ENCODE measurements at places on chromosomes 12 and 14.

- DNase-seq, result peak; percentile 21
Measured at GRCh38 chr12:51051787-51052186, 3.7 kb downstream of the LETMD1 start.

GRCh38 chr12:95851606-95852005 lies 7.1 kb upstream of the SNRPF start:
- no peak for DNase-seq

- peak; percentile 56 for DNase-seq
Measured at GRCh38 chr14:32190673-32191072, 11.2 kb upstream of the RNU6-7 start.

DNA sequence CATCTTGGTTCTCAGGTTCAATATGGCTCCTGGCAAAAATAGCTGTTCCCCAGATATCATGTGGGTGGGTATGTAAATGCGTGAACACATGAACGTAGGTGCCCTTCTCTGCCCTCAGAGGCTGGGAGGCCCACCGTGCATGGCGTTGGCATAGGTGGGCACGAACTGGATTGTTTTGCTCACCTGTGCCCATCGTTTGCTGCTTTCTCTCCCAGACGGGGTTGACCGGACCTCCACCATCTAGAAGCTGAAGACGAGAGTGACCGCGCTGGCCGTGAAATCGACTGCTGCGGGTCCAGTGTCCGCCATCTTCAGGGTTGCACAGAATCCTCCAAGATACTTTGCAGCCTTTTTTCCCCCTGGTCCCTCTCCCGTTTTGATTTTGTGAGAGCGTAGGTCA lies 113.9 kb downstream of the GCH1 start:
- no peak for DNase-seq

DNA sequence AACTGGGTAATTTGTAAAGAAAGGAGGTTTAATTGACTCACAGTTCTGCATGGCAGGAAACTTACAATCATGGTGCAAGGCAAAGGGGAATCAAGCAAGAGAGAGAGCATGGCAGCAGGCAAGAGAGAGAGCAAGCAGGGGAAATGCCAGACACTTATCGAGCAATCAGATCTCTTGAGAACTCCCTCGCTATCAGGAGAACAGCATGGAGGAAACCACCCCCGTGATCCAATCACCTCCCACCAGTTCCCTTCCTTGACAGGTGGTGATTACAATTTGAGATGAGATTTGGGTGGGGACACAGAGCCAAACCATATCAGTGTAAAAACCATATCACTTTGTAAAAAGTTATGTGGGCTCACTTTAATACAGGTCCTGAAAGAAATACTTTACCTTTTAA lies 56.4 kb upstream of the NEDD1 start:
- no peak for DNase-seq

DNA sequence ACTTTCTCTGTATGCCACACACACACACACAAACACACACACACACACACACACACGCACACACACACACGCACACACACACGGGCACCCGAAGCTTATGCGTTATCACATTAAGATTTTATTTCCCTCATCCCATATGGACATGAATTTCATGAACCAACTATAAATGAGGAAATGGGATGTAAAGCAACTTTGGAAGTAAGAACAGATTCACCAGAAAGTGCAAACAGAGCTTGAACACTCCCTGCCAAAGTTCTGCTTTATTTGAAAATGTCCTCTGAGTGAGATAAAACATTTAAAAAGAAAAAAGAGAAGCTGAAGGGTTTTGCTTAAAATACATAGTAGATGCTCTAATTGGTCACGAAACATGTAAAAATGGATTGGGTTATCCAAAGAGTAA lies 90.4 kb upstream of the OTX2 start:
- no peak for DNase-seq

DNA sequence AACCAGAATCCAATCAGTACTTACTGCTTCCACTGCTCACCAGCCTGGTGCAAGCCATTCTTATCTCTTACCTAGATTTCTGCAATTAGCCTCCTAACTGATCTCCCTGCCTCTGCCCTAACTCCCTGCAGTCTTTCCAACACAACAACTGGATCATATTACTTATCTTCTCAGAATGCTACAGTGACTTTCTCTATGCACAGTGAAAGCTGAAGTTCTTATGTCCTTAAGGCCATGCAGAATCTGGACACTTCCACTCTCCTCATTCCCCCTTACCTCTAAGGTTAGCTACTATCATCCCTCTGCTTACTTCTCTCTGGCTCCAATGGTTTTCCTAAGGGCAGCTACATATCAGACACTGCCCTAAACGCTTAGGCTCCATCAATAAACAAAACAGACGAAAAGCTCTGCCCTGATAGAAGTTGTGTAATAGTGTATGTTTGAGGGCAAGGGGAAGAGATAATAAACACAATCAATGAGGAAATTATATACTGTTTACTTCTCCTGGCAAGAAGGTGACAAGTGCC lies 4.0 kb downstream of the KTN1 start:
- no peak for DNase-seq

- DNase-seq, result peak; percentile 88
Measured at GRCh38 chr12:990661-991349, at the start of gene ERC1. Gene ERC1 (plus strand): TSS chr12:991223. CDS start chr12:1027904, 36,681 bp downstream.

GRCh38 chr12:91104812-91105466 lies 6.4 kb downstream of the LUM start:
- DNase-seq, result no peak

- DNase-seq, result peak; percentile 90
Measured at GRCh38 chr14:50045039-50045711, 71.2 kb downstream of the VCPKMT start.

GRCh38 chr14:81473456-81474147 lies 60.1 kb downstream of the SEL1L start:
- no peak for DNase-seq

DNA sequence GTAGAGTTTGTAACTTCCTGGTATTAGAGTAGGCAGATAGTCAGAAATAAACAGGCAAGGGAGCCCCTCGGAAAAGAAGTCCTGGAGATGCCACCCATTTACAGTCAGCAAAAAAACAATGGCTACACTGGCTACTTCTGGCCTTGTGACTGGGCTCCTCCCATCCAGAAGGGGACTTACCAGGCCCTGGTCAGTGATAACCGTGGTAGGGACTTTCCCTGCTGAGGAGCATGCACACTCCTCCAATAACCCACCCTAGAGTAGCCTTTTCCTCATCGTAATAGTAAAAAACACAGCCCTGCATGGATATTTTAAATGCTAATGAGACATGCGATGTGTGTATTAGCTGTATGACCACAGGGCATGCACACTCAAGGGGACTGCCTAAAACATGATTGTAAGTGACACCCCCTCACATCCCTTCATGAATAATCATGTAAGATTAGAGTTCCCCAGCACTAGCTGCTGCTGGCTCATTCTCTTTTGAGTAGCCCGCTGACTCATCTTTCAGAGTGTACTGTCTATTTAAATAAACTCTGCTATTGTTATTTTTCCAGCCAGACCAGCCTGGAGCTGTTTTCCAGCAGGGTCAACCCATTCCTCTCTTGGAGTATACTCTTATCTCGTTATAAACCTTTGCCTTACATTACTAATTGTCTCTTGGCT lies 413.8 kb upstream of the TMTC1 start:
- peak; percentile 2 for DNase-seq

DNA sequence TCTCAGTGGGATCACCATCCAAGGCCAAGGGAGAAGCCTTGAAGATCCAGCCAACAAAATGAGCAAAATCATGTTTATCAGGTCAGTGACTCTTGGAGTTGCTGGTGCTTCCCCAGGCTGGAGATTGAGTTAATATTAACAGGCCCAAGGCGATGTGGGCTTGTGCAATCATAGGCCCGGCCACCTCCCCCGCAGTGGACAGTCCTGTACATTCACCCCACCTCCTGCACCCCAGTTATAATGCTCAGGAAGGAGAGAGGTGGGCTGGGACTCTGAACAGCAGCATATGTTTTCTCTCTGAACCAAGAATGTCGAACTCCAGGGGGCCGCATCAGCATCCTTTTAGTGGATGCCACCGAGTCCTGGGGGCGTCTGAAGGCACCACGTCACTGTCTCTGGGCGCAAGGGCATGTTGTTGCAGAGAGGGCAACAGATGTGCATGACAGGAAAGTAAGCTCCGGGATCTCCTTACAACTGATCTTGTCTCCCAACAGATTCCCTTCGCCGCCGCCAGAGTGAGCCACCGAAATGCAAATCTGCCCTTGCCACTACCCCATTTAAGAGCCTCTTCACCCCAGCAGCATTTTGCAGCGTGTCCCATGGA lies 32.2 kb upstream of the SERPINA6 start:
- DNase-seq, result peak; percentile 66

DNA sequence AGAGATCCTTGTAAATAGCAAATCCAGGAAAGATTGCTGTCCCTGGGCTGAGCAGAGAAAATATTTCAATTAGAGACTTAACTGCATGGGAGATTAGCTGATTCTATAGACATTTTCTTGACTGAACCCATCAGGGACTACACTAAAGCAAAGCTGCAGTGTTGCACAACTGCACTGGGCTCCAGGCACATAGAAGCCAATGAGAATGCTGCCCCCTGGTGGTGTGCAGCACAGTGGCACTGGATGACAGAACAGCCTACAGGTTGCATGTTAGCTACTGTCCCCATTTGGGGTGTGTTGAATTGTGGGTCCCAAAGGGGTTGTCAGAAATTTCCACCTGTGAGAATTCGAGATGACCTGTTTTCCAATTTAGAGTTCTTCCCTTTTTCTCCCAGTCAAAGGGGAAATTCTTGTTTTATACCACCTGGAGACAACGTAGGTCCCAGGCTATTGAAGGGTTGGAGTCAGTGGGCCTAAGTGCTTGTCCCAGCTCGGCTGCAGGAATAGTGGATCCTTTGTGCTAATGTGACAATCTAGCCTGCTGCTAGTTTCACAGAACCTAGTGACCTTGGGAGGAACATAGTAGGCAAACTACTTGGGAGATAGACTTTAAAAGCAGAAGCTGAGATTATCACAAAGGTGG lies 114.7 kb downstream of the SLC8A3 start:
- DNase-seq, result peak; percentile 66

GRCh38 chr14:22448035-22448904 lies 140.8 kb downstream of the DAD1 start:
- DNase-seq, result no peak

GRCh38 chr12:101485021-101485420 lies 9.9 kb downstream of the SPIC start:
- DNase-seq, result peak; percentile 4

DNA sequence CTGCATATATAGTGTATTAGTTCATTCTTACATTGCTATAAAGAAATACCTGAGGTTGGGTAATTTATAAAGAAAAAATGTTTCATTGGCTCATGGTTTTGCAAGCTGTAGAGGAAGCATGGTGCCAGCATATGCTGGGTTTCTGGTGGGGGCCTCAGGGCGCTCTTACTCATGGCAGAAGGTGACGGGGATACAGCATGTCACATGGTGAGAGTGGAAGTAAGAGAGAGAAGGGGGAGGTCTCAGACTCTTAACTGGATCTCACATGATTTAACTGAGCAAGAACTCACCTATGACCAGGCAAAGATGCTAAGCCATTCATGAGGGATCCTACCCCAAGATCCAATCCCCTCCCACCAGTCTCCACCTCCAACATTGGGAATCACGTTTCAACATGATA lies 15.9 kb upstream of the PAWR start:
- peak; percentile 24 for DNase-seq

DNA sequence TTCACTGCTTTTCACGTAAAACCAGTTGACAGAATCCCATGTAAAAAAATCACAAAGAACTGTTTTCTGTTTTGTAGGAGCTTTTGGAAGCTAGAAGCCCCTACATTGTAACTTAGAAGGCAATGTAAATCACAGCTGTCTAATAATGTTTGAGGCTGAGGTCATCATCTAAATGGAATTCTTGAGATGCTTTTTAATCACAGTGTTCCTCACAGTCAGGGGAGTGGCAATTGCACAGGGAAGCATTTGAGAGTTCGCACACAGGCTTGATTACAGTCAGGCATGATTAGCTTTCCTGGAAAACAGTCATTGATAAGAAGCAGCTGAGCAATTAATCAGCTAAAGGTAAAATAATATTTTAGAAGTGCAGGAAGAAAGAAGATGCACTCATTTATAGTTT lies 2.9 kb downstream of the SLC17A8 start:
- peak; percentile 46 for DNase-seq

GRCh38 chr14:36518031-36518585 lies 1.9 kb downstream of the NKX2-1 start:
- no peak for DNase-seq

GRCh38 chr14:44699391-44699790 lies 192.3 kb upstream of the FSCB start:
- DNase-seq, result no peak

DNA sequence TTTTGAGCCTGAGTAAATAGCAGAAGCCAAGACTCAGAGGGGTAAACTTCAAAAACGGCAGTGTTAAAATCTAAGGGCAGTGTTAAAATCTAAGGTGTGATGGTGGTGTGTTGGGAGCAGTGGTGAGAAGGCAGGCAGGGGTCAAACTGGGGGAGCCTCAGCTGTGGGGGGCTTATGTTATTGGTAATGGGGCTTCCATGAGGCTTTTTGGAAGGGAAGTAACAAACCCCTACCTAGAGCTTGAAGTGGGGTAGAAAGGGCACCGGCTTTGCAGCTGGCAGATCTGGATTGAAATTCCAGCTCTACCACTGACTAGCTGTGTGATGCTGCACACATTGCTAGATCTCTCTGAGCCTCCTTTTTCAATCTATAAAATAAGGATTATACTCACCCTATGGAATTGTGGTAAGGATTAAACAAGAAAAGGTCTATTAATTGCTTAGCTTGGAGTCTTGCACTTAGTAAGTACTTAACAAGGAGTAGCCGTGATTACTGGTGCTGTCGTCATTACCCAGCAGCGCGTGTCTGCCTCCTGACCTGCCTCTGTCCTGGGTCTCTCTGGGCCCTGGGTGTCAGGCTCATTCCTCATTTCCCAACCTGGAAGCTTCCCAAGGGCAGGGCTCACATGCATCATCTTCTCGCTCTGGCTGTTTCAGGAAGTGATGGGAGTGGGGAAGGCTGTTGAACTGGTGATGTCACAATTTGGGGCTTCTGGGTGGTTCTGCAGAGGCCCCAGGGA lies 18.5 kb upstream of the KRT80 start:
- DNase-seq, result peak; percentile 86

GRCh38 chr12:112116232-112117060 lies 7.9 kb upstream of the NAA25 start:
- peak; percentile 56 for DNase-seq

- DNase-seq, result peak; percentile 72
Measured at GRCh38 chr14:84482256-84483071, 1047.5 kb upstream of the FLRT2 start.

GRCh38 chr14:51327376-51327775 lies 87.3 kb downstream of the TMX1 start:
- DNase-seq, result peak; percentile 83

GRCh38 chr14:47211263-47211662 lies 464.1 kb downstream of the MDGA2 start:
- DNase-seq, result no peak
